Stimulated activated CD8-positive, alpha-beta memory T cell treated with anti-CD3 and anti-CD28 coated beads, Interleukin-4, amount 100 ng/mL, for 1 hour (primary cell): ENCODE measurements at places on chromosomes 1 and 21.

DNA sequence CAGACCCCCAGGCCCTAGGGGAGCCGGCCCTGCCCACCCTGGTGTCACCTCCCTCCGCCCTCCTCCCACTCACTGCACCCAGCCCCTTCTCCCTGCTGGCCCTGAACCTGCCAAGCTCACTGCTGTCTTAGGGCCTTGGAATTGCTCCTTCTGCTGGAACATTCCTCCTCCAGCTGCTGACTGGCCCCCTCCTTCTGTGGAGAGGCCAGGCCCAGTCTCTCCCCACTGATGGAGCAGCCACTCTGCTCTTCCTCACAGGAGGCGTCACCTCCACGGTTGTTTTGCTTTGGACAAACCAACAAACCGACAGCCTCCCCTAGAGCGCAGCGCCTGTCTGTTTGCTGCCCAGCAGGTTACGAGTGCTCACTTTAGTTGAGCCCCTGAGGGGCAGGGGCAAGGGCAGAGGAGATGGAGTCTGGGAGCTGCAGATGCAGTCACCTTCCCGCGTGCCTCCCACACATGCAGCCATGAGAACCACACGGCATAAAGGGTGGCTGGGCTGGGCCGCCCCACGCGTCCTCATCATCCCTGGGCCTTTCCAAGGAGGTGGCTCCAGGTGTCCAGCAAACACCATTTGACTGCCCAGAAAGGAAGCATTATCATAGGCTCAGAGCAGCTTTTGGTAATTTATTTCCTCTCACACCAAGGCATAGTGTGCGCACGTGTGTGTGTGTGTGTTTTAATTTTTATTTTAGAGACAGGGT, 9.4 kb downstream of the OXCT2 start:
- DNase-seq: no peak

DNA sequence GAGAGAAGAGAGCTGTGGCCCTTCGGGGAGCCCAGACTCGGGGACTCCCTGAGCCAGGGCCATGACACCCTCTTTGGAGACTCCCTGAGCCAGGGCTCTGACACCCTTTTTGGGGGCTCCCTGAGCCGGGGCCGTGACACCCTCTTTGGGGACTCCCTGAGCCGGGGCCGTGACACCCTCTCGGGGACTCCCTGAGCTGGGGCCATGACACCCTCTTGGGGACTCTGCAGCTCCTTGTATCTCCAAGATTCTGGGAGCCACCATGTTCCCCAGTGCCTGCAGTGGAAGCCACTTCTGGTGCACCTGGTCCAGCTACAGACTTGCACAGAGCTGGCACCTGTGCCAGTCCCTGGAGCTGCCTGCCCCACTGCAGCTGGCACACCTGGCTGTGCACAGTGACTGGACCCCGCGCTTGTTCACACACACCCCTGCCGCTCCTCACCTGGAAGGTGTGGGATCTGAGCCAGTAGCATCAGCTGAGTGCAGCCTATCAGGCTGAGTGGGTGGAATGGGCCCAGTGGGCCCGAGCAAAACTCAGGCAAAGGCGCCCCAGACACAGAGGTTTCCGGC, 3.8 kb upstream of the SSU72 start:
- no peak for DNase-seq

- no peak for DNase-seq
These were observed 2.1 kb downstream of the MYBPH start for GRCh38 chr1:203173566-203173965.

DNA sequence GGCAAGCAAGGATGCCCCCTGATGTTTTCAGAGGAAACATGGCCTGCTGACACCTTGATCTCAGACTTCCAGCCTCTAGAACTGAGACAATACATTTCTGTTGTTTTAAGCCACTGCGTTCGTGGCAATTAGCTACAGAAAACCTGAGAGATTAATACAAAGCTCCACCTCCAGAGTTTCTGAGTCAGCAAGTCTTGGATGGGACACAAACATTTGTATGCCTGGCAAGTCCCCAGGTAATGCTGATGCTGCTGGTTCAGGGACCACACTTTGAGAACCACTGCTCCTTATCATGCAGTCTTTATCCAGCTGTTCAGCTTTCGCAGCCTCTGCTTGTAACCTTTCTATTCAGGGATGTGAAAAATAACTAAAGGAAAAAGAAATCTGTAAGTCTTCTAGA, 565.7 kb upstream of the PLXNA2 start:
- no peak for DNase-seq

DNA sequence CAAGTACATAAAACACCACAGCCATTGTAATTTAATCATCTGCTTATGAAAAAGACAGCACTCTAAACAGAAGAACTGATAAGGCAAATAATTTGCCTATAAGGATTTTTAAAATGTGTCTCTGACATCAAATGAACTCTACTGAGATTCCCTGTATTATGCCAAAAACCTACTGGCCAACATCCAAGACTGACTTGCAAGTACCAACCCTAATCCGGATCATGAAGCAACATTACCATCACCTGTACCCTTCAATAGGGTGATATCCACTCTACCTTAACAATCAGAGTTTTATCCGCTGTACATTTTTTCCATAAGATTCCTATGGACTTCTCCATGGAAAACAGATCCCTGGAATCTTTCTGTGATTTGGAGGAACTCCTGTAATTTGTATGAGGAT, 4.6 kb downstream of the RGS7 start:
- no peak for DNase-seq

DNA sequence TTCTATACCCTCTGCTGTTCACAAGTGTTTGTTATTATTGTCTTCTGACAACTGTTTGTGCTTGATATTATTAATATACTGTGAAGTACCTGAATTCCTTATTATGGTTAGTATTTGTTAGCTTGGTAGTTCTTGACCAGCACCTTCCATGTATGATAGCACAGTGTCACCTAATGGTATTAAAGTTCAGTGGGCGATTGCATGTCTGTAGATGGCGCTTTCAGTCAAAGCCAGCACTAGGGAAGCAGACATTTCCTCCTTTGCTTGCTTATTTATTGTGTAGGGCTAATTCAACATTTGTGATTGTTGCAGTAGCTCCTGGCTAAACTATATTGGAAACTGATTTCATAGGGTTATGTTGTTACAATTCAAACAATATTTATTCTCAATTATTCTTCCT, 218.0 kb downstream of the ZP4 start:
- no peak for DNase-seq

- DNase-seq: no peak
These were observed 70.4 kb upstream of the IPO9 start for GRCh38 chr1:201758499-201759050.

GRCh38 chr1:63545780-63546179, 22.5 kb downstream of the EFCAB7 start:
- DNase-seq: no peak

DNA sequence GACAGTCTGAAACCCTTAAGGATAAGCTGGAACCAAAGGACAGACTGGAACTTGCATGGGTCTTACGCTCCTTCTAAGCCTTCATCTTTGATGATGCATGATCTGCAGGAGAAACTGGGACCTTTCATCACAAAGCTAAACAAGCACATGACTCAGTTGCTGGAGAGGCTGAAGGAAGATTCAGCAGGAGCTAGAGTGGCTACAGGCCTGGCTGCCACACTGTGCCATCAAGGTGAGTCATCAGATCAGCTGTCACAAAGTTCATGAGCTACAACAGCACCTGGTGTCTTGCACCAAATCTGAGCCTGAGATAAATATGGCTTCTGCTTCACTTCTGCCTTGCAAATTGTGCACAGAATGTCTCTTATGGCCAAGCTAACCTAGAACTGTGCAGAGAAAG, 95.5 kb upstream of the MARK1 start:
- DNase-seq: no peak

DNA sequence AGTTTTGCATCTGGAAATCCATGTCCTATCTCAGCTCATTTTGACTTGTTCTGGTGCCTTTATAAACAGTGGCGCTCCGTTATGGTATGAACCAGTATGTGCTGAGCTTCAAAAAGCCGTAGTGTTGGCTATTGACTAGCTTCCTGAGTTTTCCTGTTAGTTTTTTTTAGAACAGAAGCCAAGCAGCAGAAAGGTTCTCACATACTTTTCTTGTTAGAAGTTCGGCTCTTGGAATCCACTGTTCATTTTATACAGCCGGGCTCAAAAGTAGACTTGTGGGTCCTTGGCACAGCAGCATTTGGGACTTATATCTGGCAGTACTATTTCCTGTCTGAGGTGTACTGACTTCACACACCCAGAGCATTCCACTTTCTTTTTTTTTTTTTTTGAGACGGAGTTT, 63.8 kb downstream of the TBCE start:
- no peak for DNase-seq
